ENCODE measurements at places on chromosomes 11 and 22.
A peak's percentile ranks its signal among the peaks of the same experiment; 100 is the strongest.

DNA sequence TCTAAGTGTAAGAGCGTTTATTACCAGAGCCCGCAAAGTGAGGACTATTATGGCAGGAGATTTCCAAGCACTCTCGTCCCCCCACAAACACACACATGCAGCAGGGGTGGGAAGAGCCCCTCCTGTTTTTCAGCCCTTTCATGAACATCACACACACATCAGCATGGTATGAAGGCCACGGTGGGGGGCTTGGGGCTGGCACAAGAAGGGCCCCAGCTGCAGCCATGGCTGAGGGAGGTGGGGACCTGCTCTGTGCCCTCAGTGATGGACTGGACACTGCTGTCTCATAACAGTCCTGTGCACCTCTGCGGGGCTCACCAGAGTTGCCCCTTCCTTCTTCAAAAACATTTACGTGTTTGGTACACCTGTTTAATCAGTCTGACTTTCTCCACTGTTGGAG, 650.7 kb downstream of the BRD1 start:
- DNase-seq: no peak

- no peak for DNase-seq
These were observed 689.7 kb downstream of the TBC1D22A start for GRCh38 chr22:47452184-47452583.

DNA sequence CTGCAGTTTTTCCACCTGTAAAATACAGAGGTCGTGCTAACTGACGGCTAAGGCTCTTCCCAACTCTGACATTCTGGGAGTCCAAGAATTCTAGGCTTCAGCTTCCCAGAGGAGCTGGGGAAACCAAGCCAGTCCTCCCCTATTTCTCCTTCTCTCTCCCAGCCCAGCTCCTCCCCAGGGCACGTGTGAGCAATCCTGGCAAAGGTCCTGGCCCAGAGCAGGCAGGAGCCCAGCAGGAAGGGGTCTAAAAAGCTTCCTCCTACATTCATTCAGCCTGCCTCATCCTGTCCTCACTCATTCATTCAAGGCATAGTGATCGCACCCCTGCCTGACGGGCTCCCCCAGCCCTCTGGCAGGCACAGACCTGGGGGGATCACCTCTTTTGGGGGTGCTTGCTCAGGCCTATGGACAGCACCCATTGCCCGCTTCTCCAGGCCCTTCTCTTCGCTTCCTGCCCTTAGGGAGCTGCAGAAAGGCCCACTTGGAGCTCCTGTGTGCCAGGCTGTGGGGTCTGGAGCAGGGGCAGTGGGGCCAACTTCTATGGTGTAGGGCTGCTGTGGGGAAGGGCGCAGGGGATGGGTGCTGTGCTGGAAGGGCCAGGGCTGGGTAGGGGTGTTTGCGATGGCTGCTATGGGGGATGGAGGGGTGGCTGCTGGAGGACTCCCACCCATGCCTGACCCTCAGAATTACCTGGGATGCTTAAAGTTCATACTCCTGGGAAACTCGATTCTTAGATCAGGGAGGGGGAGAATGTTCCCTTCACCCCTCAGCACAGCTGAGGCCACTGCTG, 9.8 kb downstream of the KCNC1 start:
- DNase-seq: no peak

GRCh38 chr11:92277871-92278270, 53.3 kb downstream of the FAT3 start:
- no peak for DNase-seq

DNA sequence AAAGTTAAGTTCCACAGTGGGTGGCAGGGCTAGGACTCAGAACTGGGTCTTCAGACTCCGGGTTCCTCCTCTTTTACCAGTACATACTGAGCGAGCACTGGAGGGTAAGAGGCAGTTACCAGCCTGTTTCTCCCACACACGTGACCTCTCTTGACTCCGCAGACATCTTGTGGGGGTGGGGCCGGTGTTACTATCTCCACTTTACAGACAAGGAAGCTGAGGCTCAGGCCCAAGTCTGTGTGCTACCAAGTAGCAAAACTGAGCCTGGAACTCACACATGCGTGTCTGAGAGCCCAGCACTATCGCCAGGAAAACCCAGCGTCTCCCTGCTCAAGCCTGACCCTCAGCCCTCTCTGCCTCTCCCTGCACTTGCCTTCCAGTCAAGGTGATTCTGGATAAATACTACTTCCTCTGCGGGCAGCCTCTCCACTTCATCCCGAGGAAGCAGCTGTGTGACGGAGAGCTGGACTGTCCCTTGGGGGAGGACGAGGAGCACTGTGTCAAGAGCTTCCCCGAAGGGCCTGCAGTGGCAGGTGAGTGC, 16.0 kb upstream of the SMIM35 start:
- no peak for DNase-seq

- no peak for DNase-seq
These were observed 2.0 kb downstream of the OR52W1 start for GRCh38 chr11:6200975-6201374.

DNA sequence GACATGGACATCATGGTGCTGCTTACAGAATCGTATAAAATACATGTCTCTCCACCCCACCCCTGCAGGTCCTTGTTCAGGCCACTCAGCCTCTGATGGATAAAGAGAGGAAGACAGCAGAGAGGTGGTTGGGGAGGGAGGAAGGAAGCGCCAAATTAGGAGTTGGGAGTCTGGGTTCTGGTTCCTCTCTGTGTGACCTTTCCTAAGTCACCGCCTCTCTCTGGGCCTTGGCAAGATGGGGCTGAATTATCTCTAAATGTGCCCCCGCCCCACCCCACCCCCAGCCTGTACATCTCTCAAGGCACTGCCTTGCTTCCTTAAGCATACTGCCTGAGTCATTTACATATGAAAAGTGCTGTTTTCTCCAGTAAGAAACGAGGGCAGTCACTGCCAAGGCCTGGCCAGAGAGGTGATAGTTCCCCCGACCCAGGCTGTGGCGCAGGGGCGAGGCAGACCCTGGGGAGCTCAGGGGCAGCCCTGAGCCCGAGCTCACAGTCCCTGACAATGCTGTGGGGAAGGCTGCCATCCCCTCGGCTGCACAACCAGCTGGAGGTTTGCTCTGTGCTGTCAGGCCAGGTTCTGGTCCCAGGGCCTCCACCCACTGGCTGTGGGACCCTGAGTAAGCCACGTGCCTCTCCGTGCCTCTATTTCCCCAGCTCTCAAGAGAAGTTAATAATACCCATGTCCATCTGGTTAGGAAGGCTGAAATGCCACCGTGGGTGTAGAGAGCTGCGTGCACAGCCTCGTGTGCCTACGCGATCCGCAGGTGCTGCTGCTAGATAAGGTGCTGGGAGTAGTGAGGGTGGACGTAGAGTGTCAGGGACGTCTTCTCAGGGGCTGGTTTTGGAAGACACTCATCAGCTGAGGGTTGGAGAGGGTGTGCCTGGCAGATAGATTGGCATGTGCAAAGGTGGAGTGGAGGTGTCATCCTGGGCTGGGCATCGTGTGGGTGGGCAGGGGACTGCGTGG, 55.3 kb downstream of the CACNA1I start:
- no peak for DNase-seq

GRCh38 chr11:61516675-61517572, 8.4 kb downstream of the LRRC10B start:
- DNase-seq: peak; percentile 24

DNA sequence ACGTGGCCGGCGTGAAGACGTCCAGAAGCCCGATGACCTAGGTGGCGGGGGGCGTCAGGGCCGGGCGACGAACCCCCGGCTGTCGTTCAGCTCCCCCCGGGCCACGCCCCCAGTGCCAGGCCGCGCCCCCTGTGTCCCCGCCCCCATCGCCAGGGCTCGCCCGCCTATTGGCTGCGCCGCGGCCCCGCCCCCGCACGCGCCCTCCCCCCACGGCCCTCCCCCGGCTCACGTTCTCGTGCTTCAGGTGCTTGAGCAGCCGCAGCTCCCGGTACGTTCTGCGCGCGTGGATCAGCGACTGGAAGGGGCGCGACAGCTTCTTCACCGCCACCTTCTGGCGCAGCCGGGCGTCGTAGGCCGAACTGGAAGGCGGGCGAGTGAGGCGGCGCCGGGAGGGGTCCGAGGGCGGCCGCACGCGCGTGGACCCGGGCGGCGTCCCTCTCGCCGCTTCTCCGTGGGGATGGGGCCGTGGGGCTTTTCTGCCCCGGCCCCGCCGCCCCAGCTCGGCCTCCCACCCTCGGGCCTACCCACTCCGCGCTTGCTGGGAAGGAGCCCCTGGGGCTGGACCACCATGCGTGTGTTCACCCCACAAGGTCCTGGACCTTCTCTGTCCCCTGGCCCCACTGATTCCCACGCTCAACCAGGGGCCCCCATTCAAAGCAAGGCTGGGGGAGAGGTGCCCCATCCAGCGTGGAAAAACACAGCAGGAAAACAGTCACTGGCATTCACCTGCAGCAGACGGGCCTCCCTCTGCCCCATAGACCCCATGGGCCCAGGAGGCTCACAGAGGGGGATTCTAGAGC, 2.4 kb downstream of the MAPK11 start:
- DNase-seq: no peak

- DNase-seq: no peak
These were observed 7.5 kb downstream of the HSPA8 start for GRCh38 chr11:123054301-123055065.

DNA sequence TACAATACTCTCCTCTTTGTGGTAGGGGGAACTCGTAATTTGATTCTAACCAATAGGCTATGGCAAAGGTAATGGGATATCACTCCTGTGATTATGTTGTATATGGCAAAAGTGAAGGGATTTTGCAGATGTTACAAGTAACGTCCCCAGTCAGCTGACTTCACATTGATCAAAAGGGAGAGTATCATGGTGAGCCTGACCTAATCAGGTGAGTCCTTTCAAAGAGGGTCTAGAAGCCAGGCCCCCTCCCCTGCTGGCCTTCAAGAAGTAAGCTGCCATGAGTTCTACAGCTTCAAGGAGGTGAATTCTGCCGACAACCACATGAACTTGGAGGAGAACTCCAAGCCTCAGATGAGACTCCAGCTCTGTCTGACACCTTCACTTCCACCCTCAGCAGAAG, 20.0 kb downstream of the TBRG1 start:
- no peak for DNase-seq

DNA sequence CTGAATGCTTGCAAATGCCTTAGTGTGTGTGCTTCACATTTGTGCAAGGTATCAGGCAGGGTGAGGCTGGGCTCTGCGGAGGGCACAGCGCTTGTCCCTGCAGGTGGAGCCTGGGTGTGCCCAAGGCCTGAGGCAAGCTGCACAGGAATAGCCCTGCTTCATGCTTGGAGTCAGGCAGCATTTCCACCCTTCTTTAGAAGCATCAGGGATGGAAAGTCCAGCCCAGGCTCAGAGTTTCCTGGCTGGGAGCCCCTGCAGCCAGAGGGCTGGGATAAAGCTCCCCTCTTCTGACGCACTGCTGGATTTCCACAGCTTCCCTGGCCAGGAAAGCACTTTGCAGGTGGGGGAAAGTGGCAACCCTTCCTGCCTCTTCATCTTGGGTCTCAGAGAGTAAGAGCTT, 63.4 kb downstream of the GALNT18 start:
- DNase-seq: no peak

DNA sequence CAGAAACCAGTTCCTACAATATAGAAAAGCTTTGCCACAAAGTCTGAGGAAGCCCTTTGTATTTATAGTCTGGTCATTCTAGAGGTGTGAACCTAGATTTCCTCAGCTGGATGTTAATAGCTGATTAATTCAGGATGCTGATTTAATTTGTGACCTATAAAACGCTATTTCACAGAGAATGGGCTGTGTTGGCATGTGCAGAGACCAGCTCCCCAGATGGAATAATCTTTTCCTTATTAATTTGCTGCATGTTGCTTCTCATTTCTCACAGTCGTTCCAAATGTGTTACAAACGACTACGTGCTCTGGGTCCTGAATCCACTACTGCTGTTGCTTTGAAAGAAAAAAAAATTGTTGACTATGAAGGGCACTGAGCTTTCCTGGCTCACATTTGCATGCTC, 49.3 kb downstream of the BDNF start:
- DNase-seq: no peak

- DNase-seq: no peak
These were observed 24.6 kb upstream of the ACER3 start for GRCh38 chr11:76835928-76836612.

GRCh38 chr11:62505059-62505439, 41.6 kb downstream of the AHNAK start:
- no peak for DNase-seq

DNA sequence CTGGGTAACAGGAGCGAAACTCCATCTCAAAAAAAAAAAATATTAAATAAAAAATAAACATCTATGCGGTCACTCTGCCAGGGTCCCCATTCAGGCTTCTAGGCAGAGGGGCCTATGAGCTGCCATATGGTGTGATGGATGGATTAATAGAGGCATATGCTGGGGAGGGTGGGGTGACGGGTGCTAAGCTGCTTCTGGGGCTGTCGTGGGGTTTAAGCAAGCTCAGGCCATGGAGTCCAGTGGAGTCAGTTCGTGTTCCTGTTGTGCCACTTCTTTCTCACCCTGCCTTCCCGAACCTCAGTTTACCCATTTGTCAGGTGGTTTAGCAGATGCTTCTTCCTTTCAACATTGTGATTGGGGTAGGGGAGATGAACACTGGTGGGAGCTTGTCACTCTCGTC, 9.0 kb upstream of the GRAMD4 start:
- DNase-seq: no peak

DNA sequence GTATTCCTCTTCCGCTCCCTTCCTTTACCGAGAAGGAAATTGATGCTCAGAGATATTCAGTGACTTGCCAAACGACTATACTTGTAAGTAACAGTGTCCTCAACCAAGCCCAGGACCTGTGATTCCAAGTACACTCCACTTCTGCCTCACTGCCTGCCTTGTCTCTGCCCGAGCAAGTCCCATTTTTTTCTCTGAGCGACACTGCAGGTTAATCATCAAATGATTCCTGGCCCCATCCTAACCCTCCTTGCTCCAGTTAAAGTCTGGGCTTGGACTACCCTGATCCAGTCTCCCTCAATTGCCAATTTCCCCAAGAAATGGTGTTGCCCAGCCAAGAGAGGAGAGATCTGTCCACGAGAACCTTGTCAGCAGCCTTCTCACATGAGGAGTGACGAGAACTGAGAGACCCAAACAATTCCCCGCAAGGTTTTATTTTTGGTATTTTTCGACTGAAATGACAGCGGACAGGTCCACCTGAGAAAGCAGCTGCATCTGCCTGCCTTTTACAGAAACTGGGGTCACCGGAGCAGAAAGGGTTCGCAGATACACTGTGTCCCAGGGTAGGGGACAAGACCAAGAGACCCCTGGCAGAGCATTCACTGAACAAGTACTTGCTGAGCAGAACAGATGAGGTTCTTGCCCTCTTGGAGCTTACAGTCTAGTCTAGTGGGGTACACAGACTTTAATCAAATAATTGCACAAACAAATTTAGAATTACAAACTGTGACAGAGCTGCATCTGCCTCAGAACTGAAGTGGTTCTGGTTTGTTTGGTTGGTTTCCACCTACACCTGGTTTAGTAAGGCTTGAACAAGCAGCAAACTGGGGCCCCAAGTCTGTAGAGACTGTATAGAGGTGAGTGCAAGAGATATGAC, 11.4 kb downstream of the POU2AF1 start:
- no peak for DNase-seq

- DNase-seq: no peak
These were observed 877.0 kb downstream of the OPCML start for GRCh38 chr11:132655187-132655855.

All from stimulated activated CD8-positive, alpha-beta memory T cell treated with anti-CD3 and anti-CD28 coated beads, Interleukin-2, amount 100 ng/mL, for 1 hour (primary cell).